ENCODE measurements at places on chromosomes 3 and 15. TPM values are rescaled to one million over a fixed set of nuclear protein-coding genes. Genes with fewer than 3 reads are reported as not detected.
A peak's percentile ranks its signal among the peaks of the same experiment; 100 is the strongest.

GRCh38 chr3:48435774-48436476 is 4.0 kb downstream of the CCDC51 start:
- DNase-seq = peak; percentile 88

DNA sequence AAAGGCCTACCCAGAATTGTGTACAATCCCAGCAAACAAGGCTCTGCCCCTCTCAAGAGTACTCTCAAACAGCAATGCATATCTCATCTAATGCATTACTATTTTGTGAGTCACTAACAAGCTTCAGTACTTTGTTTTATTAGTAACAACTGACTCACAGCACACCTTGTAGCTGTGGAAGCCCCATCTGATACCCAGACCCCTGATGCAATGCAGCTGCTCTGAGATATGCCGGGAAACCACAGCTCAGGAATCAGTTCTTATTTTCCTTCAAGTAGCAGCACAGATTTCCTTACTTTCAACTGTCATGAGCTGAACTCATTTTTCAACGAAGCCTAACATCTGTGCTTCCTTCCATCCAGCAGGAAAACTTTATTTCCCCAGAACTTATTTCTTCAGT is 37.8 kb downstream of the CCNL1 start:
- DNase-seq = no peak

DNA sequence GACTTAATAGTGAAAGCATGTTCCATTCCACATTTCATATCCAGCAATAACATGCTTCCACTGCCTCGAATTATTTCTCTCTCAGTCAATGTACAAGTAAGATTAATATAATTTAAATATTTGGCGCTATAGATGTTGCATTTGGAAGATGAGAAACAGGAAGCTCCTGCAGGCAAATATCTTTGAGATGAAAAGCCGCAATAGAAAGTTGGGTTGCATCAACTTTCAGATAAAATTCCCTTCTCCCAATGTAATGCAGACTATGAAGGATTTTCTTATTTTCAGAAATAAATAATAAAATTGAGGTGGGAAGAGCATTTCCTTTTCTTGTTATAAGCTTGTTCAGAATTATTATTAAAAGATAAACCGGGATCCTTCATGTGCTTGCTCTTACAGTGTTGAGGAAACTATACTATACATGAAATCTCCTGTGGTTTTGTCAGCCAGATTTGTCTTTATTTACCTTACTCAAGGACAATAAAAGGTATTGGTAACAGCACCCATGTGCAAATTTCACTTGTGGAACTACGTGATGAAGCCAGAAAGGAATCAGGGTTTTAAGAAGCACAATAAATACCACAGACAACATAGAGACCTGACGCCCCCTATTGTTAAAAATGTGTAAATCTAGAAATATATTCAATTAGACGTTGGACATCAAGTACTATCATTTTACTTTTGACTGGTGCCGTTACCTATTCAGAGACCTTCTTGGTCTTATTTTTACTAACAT is 307.0 kb downstream of the ARPP21 start:
- no peak for DNase-seq

DNA sequence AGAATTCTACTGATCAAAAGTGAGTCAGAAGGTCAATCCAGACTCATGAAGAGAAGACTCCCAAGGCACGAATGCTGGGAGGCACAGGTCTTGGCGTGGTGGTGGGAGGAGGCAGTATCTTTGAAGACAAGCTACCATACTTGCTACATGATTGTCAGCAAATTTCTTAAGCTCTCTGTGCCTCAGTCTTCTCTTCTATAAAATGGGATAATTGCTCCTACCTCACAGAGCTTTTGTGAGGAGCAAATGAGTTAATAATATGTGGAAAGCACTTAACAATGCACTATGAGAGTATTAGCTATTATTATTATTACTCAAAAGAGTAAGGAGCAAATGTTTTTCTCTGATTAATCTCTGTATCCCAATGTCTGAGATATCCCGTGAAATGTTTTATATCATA is 36.2 kb downstream of the EHD4 start:
- DNase-seq = no peak

GRCh38 chr3:144942093-144942837 is 970.6 kb downstream of the DIPK2A start:
- DNase-seq = no peak

- DNase-seq = no peak
Measured at GRCh38 chr3:197951392-197951990, 1.5 kb downstream of the RPL35A start.

DNA sequence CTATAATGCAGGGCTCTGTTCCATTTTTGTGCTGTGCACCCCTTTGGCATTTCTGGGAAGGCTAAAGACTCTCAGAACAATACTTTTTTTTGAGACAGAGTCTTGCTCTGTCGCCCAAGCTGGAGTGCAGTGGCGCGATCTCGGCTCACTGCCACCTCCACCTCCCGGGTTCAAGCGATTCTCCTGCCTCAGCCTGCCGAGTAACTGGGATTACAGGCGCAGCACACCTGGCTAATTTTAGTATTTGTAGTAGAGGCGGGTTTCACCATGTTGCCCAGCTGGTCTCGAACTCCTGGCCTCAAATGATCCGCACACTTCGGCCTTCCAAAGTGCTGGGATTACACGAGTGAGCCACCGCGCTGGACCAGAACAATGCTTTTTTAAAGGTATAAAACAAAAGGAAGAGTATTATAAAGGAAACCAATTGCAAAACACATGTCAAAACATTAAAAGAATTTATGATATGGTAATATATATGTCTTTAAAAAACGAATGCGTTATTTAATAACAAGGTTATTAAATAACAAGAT is 999 bp downstream of the SQOR start:
- DNase-seq = no peak

DNA sequence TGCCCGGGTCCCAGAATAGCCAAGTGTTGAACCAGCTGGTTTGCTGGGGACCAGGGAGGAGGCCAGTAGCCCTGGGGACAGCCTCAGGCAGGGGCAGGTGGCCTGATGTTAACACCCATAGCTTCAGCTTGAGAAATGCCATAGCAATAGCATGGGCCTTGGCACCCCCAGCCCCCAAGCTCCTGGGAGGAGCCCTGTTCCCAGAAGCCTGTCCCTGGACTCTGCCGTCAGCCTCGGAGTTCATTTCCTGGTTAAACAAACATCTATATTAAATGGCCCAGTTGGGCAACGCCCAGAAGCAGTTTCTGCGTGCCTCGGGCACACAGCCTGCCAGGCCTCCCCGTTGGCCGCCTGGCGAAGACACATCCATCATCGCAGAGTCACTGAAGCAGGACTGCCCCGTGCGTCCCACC is 58.2 kb downstream of the FGD5 start:
- no peak for DNase-seq

- DNase-seq = no peak
Measured at GRCh38 chr3:141104151-141104821, 53.1 kb downstream of the SPSB4 start.

- no peak for DNase-seq
Measured at GRCh38 chr3:128610451-128611070, 40.1 kb downstream of the RPN1 start.

GRCh38 chr3:119227070-119227850 is 13.4 kb downstream of the B4GALT4 start:
- DNase-seq = no peak

DNA sequence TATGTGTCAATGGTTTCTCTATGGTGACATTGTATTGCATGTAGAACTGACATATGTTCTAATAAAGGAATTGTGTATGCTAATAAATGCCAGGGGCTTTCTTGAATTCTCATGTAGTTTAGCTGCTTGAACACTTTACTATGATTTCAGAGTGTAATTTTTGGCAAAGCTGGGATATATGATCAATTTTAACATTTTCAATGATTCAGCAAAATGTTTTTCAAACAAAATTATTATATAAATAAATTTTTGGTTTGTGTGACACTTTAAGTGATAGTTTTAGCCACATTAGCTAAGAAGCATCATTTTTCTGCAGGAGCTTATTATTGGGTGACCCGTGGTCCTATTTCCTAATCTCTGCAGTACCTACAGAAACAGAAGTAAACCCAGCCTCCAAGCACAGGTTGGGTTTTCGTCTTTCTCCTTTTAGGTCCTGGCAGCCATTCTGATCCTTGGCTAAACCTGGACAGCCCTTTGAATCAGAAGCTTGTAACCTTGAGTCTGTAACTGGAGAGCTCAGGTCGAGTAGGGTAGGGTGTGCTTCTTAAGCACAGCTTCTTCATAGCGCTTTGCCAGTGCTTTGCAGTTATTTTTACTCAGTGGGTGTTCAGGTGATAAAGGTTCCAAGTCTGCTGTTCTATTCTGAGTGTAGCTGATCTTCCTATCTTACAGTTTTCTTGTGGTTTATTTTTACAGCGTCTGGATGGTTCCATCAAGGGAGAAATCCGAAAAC is 74.2 kb downstream of the CHD2 start:
- DNase-seq = no peak

GRCh38 chr3:117117188-117117936 is 407.8 kb downstream of the TUSC7 start:
- no peak for DNase-seq

DNA sequence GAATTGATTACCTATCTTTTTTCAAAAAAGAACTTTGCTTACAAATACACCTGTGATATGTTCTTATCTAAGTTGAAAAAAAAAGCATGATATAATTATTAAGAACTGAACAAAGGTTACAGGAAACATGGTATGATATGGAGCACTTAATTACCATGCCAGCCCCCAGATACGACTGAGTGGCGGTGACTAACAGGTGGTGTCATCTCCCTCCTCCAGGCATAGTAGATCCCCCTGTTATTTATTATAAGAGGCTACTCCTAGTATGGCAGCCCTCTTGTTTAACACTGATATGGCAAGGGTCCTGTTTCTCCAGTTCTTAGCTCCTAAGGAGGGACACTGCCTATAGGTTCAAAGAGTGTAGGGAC is 31.0 kb upstream of the TM4SF4 start:
- no peak for DNase-seq

Gene DVL3
- 77.6 TPM for total RNA-seq

Gene STX19
- not detected for total RNA-seq

Gene SCN10A
- total RNA-seq = not detected

Gene DNAH12
- total RNA-seq = 0.98 TPM

Gene LPP
- total RNA-seq = 57.7 TPM

Gene APEH
- 78.0 TPM for total RNA-seq

Gene INSYN1
- 98.6 TPM for total RNA-seq

Gene CDCP1
- total RNA-seq = 0.75 TPM

Measured in dorsolateral prefrontal cortex (tissue), 122 donors.